ENCODE measurements at places on chromosomes 12 and 14. TPM values are rescaled to one million over a fixed set of nuclear protein-coding genes. Genes with fewer than 3 reads are reported as not detected.

The SPX gene
- total RNA-seq, result 0.39 TPM

The BEST3 gene
- total RNA-seq, result not detected

- no peak overlapping the region for H3K27ac ChIP-seq
- H3K27me3 ChIP-seq, result no peaks in the 10 kb centered on the region
- peaks cover 3% of the 10 kb centered on the region for H3K36me3 ChIP-seq
Observed at GRCh38 chr12:53579545-53579955, 46.6 kb downstream of the ATF7 start.

- no peak overlapping the region for H3K27ac ChIP-seq
- no peak overlapping the region for H3K4me3 ChIP-seq
- H3K4me1 ChIP-seq, result peaks cover 15% of the 10 kb centered on the region
Observed at GRCh38 chr12:57276935-57277563, 26.1 kb upstream of the STAC3 start.

DNA sequence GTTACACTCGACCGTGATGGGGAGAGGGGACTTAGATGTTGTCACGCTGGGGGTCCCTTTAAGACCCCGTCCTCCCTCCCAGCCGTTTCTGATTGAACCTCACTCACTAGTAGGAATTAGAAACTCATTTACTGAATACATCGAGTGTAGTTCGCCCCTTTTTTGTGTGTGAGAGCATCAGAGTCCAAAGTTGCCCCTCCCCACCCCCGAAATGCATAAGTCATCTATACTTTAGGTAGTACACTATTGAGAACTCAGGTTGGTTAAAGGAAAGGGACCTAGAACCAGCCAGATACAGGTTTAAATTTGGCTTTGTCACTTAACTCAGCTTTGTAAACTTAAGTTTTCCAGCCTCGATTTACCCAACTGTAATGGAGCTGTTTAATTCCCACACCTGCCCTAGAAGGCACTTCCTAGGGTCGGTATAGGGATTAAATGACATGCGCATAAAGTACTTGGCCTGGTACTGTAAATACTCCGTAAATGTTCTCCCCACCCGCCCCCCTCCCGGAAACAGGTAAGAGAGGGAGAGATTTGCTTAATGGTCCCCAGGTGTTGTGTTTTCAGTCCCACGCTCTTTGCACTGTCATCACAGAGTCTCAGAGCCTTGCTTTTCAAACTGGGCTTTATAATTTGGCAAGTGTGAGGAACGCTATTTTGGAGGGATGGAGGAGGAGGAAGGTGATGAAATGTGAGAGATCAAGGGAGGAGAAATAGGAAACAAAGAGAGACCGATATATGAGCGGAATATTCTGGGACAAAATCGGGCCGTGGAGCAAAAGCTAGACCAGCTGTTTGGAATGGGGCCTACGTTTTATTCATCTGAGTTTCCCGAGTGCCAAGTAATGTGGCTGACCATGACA lies 897 bp downstream of the SUDS3 start:
- H3K27ac ChIP-seq, result peak overlapping the region; percentile 95
- H3K27me3 ChIP-seq, result no peaks in the 10 kb centered on the region
- peaks cover 29% of the 10 kb centered on the region for H3K4me1 ChIP-seq
- DNase-seq, result no peak
- peaks cover 25% of the 10 kb centered on the region for H3K36me3 ChIP-seq

- peak overlapping the region; percentile 80 for H3K27ac ChIP-seq
- no peak for DNase-seq
- H3K4me3 ChIP-seq, result no peak overlapping the region
Observed at GRCh38 chr14:68784978-68785533, 7.8 kb downstream of the ZFP36L1 start.

- H3K4me1 ChIP-seq, result peaks cover 92% of the 10 kb centered on the region
- peak; percentile 65 for DNase-seq
- H3K36me3 ChIP-seq, result no peaks in the 10 kb centered on the region
- H3K4me3 ChIP-seq, result peak overlapping the region; percentile 51
- no peaks in the 10 kb centered on the region for H3K27me3 ChIP-seq
- peak overlapping the region; percentile 68 for H3K27ac ChIP-seq
Observed at GRCh38 chr12:96210376-96211055, 16.3 kb downstream of the ELK3 start.

DNA sequence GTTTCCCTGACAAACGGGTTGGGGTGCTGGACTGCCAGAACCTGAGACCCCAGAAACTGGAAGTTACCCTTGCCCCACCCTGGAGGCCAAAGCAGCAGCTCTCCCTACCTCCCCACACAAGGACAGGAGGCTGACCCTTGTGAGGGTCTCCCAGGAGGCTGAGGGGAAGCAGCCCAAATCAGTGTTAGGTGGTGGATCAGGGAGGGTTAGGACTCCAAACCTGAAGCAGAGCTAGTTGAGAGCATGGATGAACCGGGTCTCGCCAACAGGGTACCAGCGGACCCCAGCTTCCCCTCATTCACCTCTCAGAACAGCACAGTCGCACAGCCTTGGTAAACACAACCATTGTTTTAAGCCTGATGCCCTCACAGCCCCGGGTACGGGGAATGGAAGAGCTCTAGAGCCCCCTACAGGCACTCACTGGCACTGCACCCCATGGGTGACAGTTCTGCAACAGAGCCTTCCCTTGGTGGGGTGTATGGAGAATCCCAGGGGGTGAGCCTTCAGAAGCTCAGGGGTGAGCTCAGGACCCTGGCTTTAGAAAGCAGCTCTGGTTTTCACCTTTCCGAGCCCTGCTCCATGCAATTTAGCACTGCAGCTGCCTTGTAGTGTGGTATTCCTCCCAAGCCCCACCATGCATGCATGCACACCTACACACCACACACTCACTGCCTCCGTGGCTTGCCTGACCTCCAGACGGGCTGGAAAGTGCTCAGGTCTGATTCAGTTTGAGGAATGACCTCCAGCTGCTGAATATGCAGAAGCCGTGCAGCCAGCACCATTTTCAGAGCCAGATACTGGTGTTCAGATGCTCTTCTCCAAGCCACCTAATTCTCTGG lies 11.2 kb downstream of the ESRRB start:
- no peak overlapping the region for H3K4me3 ChIP-seq
- H3K27me3 ChIP-seq, result peaks cover 21% of the 10 kb centered on the region
- DNase-seq, result peak; percentile 45
- H3K4me1 ChIP-seq, result no peaks in the 10 kb centered on the region
- H3K36me3 ChIP-seq, result no peaks in the 10 kb centered on the region
- H3K27ac ChIP-seq, result no peak overlapping the region

DNA sequence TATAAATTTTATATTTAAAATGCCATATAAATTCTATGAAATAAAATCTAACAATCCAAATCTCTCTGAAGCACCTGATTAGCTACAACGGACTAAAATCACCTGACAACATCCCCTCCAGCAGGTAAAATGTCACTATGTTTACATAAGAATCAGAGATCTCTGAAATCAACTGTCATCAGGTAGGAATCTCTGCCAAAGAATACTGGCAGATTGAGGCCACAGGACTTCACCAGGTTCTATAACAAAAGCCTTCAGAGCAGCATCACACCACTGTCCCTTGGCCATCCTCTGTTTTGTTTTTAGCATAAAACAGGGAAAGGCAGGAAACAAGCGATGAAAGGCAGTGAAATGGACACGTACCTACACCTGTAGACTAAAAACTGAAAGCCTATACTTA lies 22.1 kb downstream of the FGD6 start:
- no peak overlapping the region for H3K27ac ChIP-seq
- no peak for DNase-seq
- no peaks in the 10 kb centered on the region for H3K36me3 ChIP-seq
- H3K4me1 ChIP-seq, result no peaks in the 10 kb centered on the region
- H3K4me3 ChIP-seq, result no peak overlapping the region
